ENCODE measurements at places on chromosomes 4 and X.

- peaks cover 11% of the 10 kb centered on the region for H3K4me1 ChIP-seq
- DNase-seq, result no peak
- H3K36me3 ChIP-seq, result peaks cover 6% of the 10 kb centered on the region
- H3K4me3 ChIP-seq, result no peak overlapping the region
These were observed 77.2 kb downstream of the FHIP1A start for GRCh38 chr4:151486168-151486567.

- no peak for DNase-seq
- H3K27ac ChIP-seq, result no peak overlapping the region
- H3K36me3 ChIP-seq, result no peaks in the 10 kb centered on the region
- no peak overlapping the region for H3K4me3 ChIP-seq
These were observed 398.2 kb upstream of the SPANXN1 start for GRCh38 chrX:144849141-144849540.

DNA sequence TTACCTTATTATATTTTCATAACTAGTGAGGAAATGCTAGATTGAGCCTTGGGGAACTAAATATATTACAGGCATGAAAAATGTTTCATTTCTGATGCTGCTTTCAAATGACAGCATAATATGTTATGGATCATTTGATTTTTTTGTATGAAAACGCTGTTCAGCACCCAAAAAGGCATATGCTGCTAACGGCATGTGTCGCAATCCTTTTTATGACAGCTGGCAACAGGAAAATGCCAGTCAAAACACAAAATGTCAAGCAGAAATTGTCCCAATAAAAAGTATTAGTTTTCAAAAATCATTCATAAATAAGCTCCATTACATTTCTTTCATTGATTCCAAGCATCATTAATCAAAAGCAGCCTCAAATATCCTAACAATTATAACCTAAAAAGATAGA lies 1244.5 kb downstream of the PCDH7 start:
- no peaks in the 10 kb centered on the region for H3K4me1 ChIP-seq
- DNase-seq, result no peak
- no peak overlapping the region for H3K27ac ChIP-seq

- no peak overlapping the region for H3K4me3 ChIP-seq
- H3K27me3 ChIP-seq, result no peaks in the 10 kb centered on the region
- peak overlapping the region; percentile 88 for H3K27ac ChIP-seq
- H3K36me3 ChIP-seq, result no peaks in the 10 kb centered on the region
These were observed 213.5 kb downstream of the CBR4 start for GRCh38 chr4:168796362-168797106.

- DNase-seq, result no peak
- no peaks in the 10 kb centered on the region for H3K36me3 ChIP-seq
- no peak overlapping the region for H3K27ac ChIP-seq
- no peak overlapping the region for H3K4me3 ChIP-seq
These were observed 16.3 kb upstream of the MAOB start for GRCh38 chrX:43898406-43899035.

- no peaks in the 10 kb centered on the region for H3K36me3 ChIP-seq
- no peak overlapping the region for H3K27ac ChIP-seq
- H3K4me3 ChIP-seq, result no peak overlapping the region
- no peaks in the 10 kb centered on the region for H3K4me1 ChIP-seq
- DNase-seq, result no peak
These were observed 34.8 kb downstream of the YIPF7 start for GRCh38 chr4:44616621-44617020.

DNA sequence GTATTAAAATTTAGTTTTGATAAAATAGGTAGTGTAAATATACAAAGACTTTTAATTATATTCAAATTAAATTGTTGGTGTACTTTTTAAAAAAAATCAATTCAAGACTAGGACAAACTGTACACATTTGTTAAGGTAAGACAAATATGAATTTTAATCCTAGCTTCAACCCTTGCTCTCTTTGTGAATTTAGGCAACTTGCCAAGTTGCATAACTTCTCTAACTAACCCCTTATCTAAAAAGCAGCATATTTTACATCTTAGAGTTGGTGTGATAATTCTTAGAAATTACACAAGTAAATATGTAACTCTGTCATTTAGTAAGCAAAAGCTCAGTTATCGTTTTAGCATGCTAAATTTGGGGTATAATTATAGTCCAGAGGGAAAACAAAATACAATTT lies 78.1 kb upstream of the FSTL5 start:
- no peaks in the 10 kb centered on the region for H3K36me3 ChIP-seq
- H3K4me3 ChIP-seq, result no peak overlapping the region
- no peak overlapping the region for H3K27ac ChIP-seq
- no peaks in the 10 kb centered on the region for H3K27me3 ChIP-seq
- no peaks in the 10 kb centered on the region for H3K4me1 ChIP-seq

DNA sequence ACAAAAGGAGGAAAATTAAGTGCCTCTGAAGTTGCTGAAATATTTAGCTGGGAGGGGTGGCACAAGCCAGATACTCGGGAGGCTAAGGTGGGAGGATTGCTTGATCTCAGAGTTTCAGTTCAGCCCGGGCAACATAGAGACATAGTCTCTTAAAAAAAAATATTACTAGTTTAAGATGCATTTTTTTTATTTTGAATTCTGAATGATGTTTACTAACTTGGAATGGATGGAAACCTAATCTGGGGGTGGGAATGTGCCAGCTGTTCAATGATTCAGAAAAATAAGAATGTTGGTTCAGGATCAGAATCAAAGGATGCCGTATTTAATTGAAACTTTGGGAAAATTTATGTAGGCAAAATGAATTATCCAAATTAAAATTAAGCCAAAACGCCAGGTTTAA lies 167.2 kb upstream of the ANK2 start:
- no peak overlapping the region for H3K4me3 ChIP-seq
- no peaks in the 10 kb centered on the region for H3K27me3 ChIP-seq
- no peaks in the 10 kb centered on the region for H3K36me3 ChIP-seq
- DNase-seq, result no peak

DNA sequence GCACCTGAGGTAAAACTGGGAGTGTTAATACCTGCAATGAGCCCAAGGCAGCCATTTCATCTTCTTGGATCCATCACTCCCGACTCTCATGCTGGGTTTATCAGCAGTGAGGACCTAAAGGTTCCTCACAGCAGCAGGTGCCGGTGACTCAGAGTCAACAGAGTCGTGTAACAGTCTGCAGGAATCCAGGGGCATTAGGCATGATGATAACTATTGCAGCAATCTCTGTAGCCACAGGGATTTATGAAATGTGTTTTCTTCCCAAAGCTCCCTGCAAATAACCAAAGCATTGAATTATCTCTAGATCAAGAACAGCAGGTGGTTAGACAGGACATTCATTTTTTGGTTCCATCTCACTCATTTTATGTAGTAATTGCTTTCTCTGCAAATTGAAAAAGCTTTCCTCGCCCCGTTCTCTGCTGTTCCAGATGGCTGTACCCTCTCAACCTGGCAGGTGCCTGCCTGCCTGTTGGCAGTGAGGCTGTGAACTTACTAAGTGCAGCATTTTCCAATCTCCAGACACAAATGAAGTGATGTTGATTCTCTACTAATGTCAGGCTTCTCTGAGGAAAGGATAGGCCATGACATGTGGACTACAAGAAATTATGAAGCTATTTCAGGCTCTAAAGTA lies 48.1 kb upstream of the TSPAN7 start:
- H3K4me3 ChIP-seq, result no peak overlapping the region
- no peaks in the 10 kb centered on the region for H3K27me3 ChIP-seq
- no peak overlapping the region for H3K27ac ChIP-seq

- H3K4me1 ChIP-seq, result no peaks in the 10 kb centered on the region
- H3K27me3 ChIP-seq, result no peaks in the 10 kb centered on the region
- no peak overlapping the region for H3K4me3 ChIP-seq
- no peak overlapping the region for H3K27ac ChIP-seq
- H3K36me3 ChIP-seq, result no peaks in the 10 kb centered on the region
These were observed 124.6 kb downstream of the ANOS1 start for GRCh38 chrX:8607326-8607725.

- no peaks in the 10 kb centered on the region for H3K27me3 ChIP-seq
- no peak for DNase-seq
- no peaks in the 10 kb centered on the region for H3K36me3 ChIP-seq
- no peaks in the 10 kb centered on the region for H3K4me1 ChIP-seq
These were observed 108.7 kb upstream of the PAK3 start for GRCh38 chrX:110987292-110987691.

DNA sequence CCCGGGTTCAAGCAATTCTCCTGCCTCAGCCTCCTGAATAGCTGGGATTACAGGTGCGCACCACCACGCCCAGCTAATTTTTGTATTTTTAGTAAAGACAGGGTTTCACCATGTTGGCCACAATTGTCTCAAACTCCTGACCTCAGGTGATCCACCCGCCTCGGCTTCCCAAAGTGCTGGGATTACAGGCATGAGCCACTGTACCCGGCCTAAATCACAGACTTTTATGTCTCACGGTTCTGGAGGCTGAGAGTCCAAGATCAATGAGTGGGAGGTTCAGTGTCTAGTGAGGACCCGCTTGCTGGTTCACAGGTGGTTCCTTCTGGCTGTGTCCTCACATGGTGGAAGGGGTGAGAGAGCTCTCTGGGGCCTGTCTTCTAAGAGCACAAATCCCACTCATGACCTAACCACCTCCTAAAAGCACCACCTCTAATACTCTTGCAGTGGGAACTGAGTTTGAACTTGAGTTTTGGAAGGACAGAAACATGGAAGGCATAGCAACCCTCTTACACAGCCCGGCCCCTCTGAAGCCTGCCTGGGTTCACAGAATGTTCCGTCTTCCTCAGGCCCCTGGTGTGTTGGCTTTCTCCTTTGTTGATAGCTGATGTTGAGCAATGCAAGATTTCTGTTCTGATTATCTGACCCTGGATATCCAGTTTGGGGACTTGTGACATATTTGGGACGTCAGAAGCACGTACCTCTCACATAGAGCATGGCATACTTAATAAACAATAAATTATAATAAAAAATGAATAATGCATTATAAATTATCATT lies 1.9 kb upstream of the AKAP17A start:
- DNase-seq, result no peak
- peaks cover 3% of the 10 kb centered on the region for H3K4me1 ChIP-seq
- H3K4me3 ChIP-seq, result no peak overlapping the region
- H3K27me3 ChIP-seq, result no peaks in the 10 kb centered on the region

- H3K27ac ChIP-seq, result no peak overlapping the region
- no peak for DNase-seq
- no peaks in the 10 kb centered on the region for H3K4me1 ChIP-seq
- no peaks in the 10 kb centered on the region for H3K27me3 ChIP-seq
These were observed 307.5 kb downstream of the DHRSX start for GRCh38 chrX:2193273-2193592.

GRCh38 chr4:59525885-59526284 lies 1674.2 kb upstream of the ADGRL3 start:
- H3K4me1 ChIP-seq, result no peaks in the 10 kb centered on the region
- H3K27me3 ChIP-seq, result peaks cover 1% of the 10 kb centered on the region
- DNase-seq, result no peak
- H3K4me3 ChIP-seq, result no peak overlapping the region
- no peak overlapping the region for H3K27ac ChIP-seq
- no peaks in the 10 kb centered on the region for H3K36me3 ChIP-seq

DNA sequence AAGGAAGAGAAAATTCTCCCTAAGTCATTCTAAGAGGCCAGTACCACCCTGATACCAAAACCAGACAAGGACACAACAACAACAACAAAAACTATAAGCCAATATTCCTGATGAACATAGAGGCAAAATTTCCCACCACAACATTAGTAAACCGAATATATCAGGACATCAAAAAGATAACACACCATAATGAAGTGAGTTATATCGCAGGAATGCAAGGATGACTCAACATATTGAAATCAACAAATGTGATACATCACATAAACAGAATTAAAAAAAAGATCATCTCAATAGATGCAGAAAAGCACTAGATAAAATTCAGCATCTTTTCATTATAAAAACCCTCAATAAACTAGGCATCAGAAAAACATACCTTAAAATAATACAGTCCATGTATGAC lies 1844.4 kb upstream of the PCDH10 start:
- H3K27me3 ChIP-seq, result no peaks in the 10 kb centered on the region
- no peak overlapping the region for H3K27ac ChIP-seq
- H3K36me3 ChIP-seq, result no peaks in the 10 kb centered on the region
- DNase-seq, result no peak
- H3K4me1 ChIP-seq, result no peaks in the 10 kb centered on the region
- no peak overlapping the region for H3K4me3 ChIP-seq

- H3K4me1 ChIP-seq, result no peaks in the 10 kb centered on the region
- H3K4me3 ChIP-seq, result no peak overlapping the region
- no peaks in the 10 kb centered on the region for H3K36me3 ChIP-seq
- no peaks in the 10 kb centered on the region for H3K27me3 ChIP-seq
- H3K27ac ChIP-seq, result no peak overlapping the region
These were observed 58.2 kb downstream of the ANXA10 start for GRCh38 chr4:168150420-168151050.

GRCh38 chr4:182855312-182855711 lies 61.9 kb downstream of the DCTD start:
- H3K4me3 ChIP-seq, result no peak overlapping the region
- DNase-seq, result no peak
- H3K27ac ChIP-seq, result no peak overlapping the region
- H3K27me3 ChIP-seq, result no peaks in the 10 kb centered on the region

DNA sequence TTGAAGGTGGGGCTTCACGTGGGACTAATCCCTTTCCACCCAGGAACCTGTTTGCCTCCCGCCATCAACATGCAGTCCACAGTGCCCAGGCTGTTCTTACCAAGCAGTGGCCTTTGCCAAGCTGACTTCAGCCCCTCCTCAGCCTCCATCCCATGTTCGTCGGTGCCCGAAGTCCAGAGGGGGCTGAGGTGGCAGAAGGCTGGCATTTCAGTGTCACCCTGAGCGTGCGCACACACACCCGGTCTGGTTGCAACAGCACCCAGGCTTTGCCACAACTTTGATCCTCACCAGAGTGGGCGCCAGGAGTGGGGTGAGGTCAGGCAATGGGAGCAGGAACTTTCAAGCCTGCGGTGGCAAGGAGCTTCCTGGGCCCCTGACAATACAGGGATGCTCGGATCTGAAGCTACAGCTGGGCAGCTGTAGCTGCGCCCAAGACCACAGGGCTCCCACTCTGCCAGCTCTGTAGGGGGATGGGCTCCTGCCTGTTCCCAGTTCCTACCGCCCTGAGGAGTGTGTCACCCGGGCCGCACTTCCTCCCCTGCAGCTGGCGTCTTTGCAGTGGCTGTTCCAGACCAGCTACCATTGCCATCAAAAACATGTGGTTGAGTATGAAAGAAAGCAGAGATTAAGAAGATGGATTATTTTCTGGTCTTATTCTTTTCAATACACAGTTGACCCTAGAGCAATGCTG lies 428.0 kb downstream of the EPHA5 start:
- H3K4me1 ChIP-seq, result no peaks in the 10 kb centered on the region
- no peak for DNase-seq
- H3K36me3 ChIP-seq, result no peaks in the 10 kb centered on the region
- H3K4me3 ChIP-seq, result no peak overlapping the region

DNA sequence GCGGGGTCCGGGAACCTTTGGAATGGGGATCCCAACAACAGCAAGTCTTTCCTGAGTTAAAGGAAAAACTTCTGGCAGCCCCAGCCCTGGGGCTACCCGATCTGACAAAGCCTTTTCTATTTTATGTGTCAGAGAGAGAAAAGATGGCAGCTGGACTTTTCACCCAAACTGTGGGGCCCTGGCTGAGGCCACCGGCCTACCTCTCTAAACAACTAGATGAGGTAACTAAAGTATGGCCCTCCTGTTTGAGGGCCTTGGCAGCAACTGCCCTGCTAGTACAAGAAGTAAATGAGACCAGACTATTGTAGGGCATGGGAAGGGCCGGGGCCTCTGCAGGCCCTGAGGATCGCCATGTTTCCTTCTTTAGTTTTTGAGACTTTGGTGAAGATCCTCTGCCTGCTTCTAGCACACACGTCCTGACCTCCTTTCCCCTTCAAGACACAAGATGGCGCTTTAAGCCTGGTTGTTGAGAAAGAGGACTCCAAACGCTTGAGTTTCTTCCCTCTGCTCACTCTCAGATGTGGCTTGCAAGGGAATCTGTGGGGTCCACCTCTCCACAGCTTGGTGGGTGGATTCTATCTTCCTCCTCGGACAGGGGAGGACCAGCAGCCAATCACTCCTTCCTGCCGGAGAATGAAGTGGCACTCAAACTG lies 18.5 kb upstream of the DRD5 start:
- no peaks in the 10 kb centered on the region for H3K36me3 ChIP-seq
- no peak overlapping the region for H3K4me3 ChIP-seq
- DNase-seq, result no peak

Data from RWPE2 (cell line).